ENCODE measurements at places on chromosomes 16 and 17.

- DNase-seq: no peak
These were observed 8.7 kb downstream of the ATXN1L start for GRCh38 chr16:71854369-71854948.

DNA sequence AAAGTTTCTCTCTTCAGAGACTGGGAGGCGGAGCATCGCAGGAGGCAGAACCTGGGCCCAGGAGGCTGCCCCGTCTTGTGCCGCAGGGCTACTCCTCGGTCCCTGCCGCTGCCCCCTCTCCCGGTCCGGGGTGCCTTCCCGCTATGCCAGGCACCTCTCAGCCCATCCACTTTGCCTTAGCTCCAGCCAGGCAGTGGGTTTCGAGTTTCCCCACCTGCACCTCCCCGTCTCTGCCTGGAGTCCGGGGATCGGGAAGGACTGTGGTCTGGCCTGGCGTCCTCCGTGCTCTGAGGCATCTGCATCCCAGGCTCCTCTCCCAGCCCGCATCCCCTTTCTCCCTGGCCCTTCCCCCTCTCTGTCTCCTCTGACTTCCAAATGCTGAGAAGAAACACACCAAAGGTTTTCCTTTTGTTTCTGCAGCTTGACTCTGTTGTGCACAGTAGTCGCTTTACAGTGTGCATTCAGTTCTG, 26.8 kb upstream of the PIK3R6 start:
- no peak for DNase-seq

DNA sequence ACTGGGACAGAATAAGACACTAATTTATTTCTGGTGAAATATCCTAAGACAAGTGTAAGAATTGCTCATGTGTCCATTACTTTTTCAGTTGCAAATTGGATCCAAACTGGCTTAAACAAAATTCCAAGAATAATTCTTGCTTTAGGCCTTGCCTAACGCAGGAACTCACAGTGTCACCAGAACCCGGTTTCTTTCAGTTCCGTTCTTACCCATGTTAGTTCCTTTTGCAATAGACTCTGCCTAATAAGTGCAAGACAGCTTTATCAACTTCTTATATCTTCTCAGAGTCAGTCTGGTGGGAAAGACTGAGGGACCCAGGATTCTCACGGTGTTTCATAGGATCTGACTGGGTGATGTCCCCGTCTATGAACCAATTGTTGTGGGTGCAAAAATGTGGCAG, 24.7 kb downstream of the GDE1 start:
- no peak for DNase-seq

DNA sequence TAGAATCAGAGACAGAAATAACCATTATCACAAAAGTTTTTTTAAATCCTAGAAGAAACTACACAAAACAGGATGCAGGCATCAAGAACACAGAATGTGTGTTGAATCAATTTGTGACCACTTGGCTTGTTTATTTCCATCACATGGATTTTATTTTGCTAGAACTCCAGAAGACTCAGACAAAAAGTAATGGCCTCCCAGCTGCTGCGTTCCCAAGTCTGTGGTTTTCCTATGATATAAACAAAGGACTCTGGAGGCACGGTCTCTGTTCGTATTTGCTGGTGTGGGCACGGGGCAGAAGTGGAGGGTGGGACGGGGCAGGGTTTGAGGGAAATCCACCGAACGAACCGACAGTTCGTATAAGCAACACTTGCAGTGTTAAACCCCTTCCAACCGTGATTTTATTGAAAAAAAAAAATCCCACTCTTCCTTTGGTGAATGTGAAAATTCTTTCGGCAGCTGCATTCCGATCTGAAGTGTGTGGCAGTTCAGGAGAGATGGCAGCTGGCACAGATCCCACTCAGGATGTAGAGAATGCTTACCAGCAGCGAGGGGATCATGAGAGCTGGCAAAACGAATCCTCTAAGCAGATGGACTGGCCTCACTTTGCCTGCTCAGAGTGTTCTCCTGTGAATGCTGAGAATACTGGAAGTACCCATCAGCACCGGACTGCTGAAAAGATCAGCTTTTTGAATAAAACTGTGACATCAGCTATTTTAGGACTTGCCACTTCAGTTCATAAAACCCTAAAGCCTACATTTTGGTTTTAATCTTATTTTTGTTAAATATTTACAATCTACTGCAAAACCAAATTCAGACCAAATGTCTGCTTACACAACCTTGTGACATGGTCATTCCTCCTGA, 165.2 kb downstream of the VPS53 start:
- no peak for DNase-seq

DNA sequence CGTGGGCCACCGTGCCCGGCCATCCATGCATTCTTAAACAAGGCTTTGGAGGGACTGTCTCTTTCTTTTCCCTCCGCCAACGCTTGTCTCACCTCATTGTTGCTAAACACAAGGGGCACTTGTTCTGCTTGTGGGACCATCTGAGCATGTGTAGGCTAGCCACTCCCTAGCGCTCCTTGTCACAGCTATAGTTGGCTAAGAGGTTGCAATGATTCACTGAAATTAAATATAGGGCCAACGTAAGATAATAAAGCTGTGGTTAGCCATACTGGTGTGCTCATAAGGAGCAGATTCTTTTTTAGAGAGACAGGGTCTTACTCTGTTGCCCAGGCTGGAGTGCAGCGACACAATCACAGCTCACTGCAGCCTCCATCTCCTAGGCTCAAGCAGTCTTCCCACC, 41.2 kb downstream of the KIAA0513 start:
- no peak for DNase-seq
